ENCODE measurements at places on chromosomes 4 and X. TPM values are rescaled to one million over a fixed set of nuclear protein-coding genes. Genes with fewer than 3 reads are reported as not detected.

The FAM184B gene
- 0.05 TPM for total RNA-seq

The CRMP1 gene
- total RNA-seq, result 1.7 TPM

The TCEAL7 gene
- total RNA-seq, result 6.1 TPM

The TEX28 gene
- not detected for total RNA-seq

The PCDH7 gene
- 2.4 TPM for total RNA-seq

The PNMA6F gene
- under 0.01 TPM for total RNA-seq

The GAGE12F gene
- total RNA-seq, result not detected

The ZNF157 gene
- total RNA-seq, result 0.57 TPM

The N4BP2 gene
- 25.3 TPM for total RNA-seq

The GAR1 gene
- total RNA-seq, result 5.9 TPM

The CENPVL1 gene
- 0.24 TPM for total RNA-seq

The ITIH6 gene
- total RNA-seq, result not detected

- no peaks in the 10 kb centered on the region for H3K4me1 ChIP-seq
- H3K27me3 ChIP-seq, result no peaks in the 10 kb centered on the region
- H3K4me3 ChIP-seq, result no peak overlapping the region
These were observed 144.5 kb downstream of the GC start for GRCh38 chr4:71639380-71639779.

GRCh38 chr4:150525321-150525868 is 56.6 kb upstream of the MAB21L2 start:
- no peaks in the 10 kb centered on the region for H3K36me3 ChIP-seq
- H3K4me1 ChIP-seq, result no peaks in the 10 kb centered on the region
- H3K4me3 ChIP-seq, result no peak overlapping the region
- no peaks in the 10 kb centered on the region for H3K27me3 ChIP-seq
- H3K27ac ChIP-seq, result no peak overlapping the region
- DNase-seq, result no peak

DNA sequence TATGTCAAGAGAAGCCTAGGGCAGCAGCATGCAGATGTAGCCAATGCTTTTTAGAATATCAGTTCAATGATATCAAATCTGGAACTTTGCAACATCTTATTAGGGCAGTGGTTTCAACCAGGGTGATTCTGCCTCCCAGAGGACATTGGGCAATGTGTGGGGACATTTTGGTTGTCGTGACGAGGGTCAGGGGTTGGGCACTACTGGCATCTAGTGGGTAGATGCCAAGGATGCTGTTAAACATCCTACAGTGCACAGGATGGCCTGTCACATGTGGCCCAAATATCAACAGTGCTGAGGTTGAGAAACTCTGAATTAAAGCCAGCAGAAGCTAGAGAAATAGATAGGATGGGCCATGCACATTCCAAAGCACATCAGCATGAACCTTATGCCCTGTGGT is 152.3 kb downstream of the AMELX start:
- H3K4me3 ChIP-seq, result no peak overlapping the region
- H3K4me1 ChIP-seq, result no peaks in the 10 kb centered on the region
- no peak for DNase-seq
- H3K27me3 ChIP-seq, result no peaks in the 10 kb centered on the region
- H3K27ac ChIP-seq, result no peak overlapping the region

DNA sequence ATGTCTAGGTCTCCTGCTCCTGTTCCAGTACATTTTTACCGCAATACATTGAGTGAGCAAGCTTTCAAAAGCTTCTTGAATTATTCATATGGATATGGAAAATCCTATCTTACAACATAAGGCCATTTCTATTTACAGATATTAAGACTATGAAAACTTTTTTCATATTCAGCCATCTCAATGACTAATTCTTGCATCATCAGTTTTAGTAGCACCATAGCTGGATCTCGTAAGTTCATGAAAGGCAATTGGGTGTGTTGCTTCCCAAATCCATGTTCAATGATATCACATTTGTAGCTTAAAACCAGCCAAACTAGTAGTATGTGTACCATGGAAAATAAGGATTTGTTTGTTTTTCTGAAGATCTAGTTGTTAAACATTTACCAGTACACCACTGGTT is 118.3 kb upstream of the GABRA2 start:
- H3K36me3 ChIP-seq, result no peaks in the 10 kb centered on the region
- H3K4me3 ChIP-seq, result no peak overlapping the region
- H3K27ac ChIP-seq, result no peak overlapping the region
- no peaks in the 10 kb centered on the region for H3K27me3 ChIP-seq

DNA sequence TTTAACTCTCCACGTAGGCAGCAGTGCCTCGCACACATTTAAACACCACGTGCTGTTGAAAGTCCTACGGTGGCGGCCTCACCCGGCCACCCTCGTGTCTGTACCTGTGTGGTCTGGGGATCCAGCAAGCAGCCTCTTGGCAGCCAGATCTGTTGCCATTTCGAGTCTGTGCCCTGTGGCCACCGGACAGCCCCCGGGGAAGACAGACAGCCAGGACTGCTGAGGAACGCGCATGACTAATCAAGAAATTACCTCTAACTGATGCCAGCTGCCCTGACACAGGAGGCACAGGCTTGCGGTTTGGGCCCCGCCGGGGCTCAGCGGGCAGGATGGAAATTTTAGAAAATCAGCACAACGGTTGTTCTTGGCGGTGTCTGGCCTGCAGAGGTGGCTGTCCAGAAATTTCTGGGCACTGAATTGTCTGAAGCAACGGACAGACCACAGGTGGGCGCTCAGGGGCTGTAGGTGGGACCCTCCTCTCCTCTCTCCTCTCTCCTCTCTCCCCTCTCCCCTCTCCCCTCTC is 15.6 kb upstream of the ASMTL start:
- H3K36me3 ChIP-seq, result peaks cover 19% of the 10 kb centered on the region
- no peak overlapping the region for H3K4me3 ChIP-seq
- H3K4me1 ChIP-seq, result peaks cover 49% of the 10 kb centered on the region
- H3K27me3 ChIP-seq, result no peaks in the 10 kb centered on the region

- H3K27ac ChIP-seq, result peak within 1 kb of the TSS; percentile 33
- H3K4me3 ChIP-seq, result peak within 1 kb of the TSS; percentile 29
- H3K27me3 ChIP-seq, result peaks cover 93% of the 10 kb centered on the region
These were observed at the start of gene ZFYVE28 for GRCh38 chr4:2417765-2418649. ZFYVE28 (minus strand) TSS chr4:2418645; CDS start chr4:2418323, 322 bp downstream.

- no peak for DNase-seq
- no peaks in the 10 kb centered on the region for H3K4me1 ChIP-seq
- no peak overlapping the region for H3K4me3 ChIP-seq
- H3K27me3 ChIP-seq, result peaks cover 4% of the 10 kb centered on the region
- H3K27ac ChIP-seq, result no peak overlapping the region
These were observed 77.9 kb downstream of the JAKMIP1 start for GRCh38 chr4:6122496-6122895.

DNA sequence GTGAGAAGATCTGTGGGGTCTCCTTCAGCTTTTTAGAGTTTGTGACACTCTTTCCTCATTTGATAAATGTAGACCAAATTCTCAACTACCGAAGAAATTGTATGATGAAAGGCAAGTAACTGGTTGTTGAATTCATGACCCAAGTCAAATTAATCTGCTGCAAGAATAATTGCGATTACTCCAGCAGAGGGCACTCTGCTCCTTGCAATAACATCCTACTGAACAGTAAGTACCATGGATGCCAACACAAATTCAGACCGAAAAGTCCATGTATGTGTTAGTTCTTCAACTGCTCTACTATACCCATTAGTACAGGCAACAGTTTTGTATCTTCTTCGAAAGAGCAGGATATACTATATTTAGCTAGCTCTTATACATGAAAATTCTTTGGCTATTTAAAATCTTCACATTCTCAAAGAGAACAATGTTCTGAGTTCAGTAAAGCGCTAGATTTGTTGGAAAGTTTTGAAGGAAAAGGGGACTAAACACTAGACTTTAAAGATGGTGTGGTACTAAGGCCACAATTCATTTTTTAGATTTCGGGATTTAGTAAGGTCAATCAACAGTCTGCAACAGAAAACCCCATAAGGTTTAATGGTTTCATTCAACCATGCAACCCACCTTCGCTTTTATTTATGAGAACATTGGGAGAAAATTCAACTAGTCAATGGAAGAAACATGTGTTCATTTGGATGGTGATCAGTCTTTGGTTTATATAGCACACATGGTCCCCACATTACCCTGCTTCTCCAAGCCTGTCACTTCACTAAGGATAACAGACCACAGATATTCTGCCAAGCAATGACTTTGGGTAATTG is 105.4 kb upstream of the TBC1D9 start:
- no peaks in the 10 kb centered on the region for H3K4me1 ChIP-seq
- no peak overlapping the region for H3K4me3 ChIP-seq
- H3K27me3 ChIP-seq, result no peaks in the 10 kb centered on the region

- H3K27ac ChIP-seq, result no peak overlapping the region
- H3K4me3 ChIP-seq, result no peak overlapping the region
- H3K27me3 ChIP-seq, result no peaks in the 10 kb centered on the region
- H3K4me1 ChIP-seq, result peaks cover 4% of the 10 kb centered on the region
- no peaks in the 10 kb centered on the region for H3K36me3 ChIP-seq
These were observed 99.8 kb upstream of the CASK start for GRCh38 chrX:42023122-42023521.

- no peak overlapping the region for H3K4me3 ChIP-seq
- no peaks in the 10 kb centered on the region for H3K4me1 ChIP-seq
- H3K27ac ChIP-seq, result no peak overlapping the region
- H3K27me3 ChIP-seq, result no peaks in the 10 kb centered on the region
- no peak for DNase-seq
These were observed 165.8 kb upstream of the PPARGC1A start for GRCh38 chr4:24055623-24056022.

- H3K27ac ChIP-seq, result no peak overlapping the region
- no peak for DNase-seq
- H3K36me3 ChIP-seq, result peaks cover 8% of the 10 kb centered on the region
- H3K4me3 ChIP-seq, result no peak overlapping the region
- no peaks in the 10 kb centered on the region for H3K27me3 ChIP-seq
These were observed 46.4 kb upstream of the TMEM131L start for GRCh38 chr4:153419673-153420278.

DNA sequence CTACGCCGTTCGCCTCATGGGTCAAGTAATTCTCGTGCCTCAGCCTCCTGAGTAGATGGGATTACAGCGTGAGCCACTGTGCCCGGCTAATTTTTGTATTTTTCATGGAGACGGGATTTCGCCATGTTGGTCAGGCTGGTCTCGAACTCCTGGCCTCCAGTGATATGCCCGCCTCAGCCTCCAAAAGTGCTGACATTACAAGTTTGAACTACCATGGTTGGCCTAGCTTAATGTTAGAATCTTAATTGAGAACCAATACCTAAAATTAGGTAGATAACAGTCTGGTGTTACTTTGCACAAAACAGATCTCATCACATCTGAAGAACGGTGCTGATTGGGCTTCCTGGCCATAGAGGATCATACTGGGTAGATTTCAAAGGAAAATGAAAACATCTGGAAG is 184.9 kb downstream of the VEGFC start:
- no peaks in the 10 kb centered on the region for H3K4me1 ChIP-seq
- H3K27ac ChIP-seq, result no peak overlapping the region
- H3K27me3 ChIP-seq, result no peaks in the 10 kb centered on the region
- H3K4me3 ChIP-seq, result no peak overlapping the region

DNA sequence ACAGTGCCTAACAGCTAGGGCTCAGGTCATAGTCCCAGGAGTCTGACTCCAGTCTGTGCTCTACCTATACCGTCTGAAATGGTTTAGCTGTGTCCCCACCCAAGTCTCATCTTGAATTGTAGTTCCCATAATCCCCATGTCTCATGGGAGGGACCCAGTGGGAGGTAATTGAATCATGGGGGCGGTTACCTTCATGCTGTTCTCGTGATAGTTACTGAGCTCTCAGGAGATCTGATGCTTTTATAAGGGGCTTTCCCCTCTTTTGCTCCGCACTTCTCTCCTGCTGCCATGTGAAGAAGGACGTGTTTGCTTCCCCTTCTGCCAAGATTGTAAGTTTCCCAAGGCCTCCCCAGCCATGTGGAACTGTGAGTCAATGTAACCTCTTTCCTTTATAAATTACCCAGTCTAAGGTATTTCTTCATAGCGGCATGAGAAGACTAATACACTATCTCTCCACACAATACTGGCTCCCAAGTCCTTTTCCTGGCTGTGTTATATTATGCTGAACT is 110.8 kb downstream of the AFAP1 start:
- H3K27me3 ChIP-seq, result no peaks in the 10 kb centered on the region
- no peak for DNase-seq
- no peak overlapping the region for H3K4me3 ChIP-seq
- peak overlapping the region; percentile 18 for H3K27ac ChIP-seq

DNA sequence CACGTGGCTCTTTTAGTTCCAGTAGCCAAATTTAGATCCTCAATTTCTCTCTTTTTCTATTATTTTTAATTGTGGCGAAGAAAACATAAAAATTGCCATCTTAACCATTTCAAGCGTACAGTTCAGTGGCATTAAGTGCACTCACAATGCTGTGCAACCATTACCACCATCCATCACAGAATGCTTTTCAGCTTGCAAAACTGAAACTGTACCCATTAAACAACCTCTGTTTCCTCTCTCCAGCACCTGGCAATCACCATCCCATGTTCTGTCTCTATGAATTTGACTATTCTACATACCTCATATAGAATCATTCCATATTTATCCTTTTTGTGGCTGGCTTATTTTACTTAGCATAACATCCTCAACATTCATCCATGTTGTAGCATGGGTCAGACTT is 74.9 kb downstream of the METTL14 start:
- H3K27ac ChIP-seq, result no peak overlapping the region
- no peaks in the 10 kb centered on the region for H3K27me3 ChIP-seq
- H3K36me3 ChIP-seq, result peaks cover 3% of the 10 kb centered on the region
- H3K4me1 ChIP-seq, result no peaks in the 10 kb centered on the region
- DNase-seq, result no peak
- H3K4me3 ChIP-seq, result no peak overlapping the region

- no peak overlapping the region for H3K27ac ChIP-seq
- no peak overlapping the region for H3K4me3 ChIP-seq
- DNase-seq, result no peak
- H3K27me3 ChIP-seq, result no peaks in the 10 kb centered on the region
- H3K36me3 ChIP-seq, result no peaks in the 10 kb centered on the region
These were observed 22.4 kb downstream of the PRRG1 start for GRCh38 chrX:37371578-37371991.

- no peak for DNase-seq
- no peaks in the 10 kb centered on the region for H3K36me3 ChIP-seq
- H3K27ac ChIP-seq, result no peak overlapping the region
- no peaks in the 10 kb centered on the region for H3K27me3 ChIP-seq
- H3K4me1 ChIP-seq, result no peaks in the 10 kb centered on the region
These were observed 195.4 kb downstream of the SHOX start for GRCh38 chrX:825991-826390.

GRCh38 chrX:22376369-22376768 is 103.7 kb downstream of the CBLL2 start:
- H3K27me3 ChIP-seq, result no peaks in the 10 kb centered on the region
- H3K4me3 ChIP-seq, result no peak overlapping the region
- no peaks in the 10 kb centered on the region for H3K4me1 ChIP-seq
- DNase-seq, result no peak
- no peaks in the 10 kb centered on the region for H3K36me3 ChIP-seq

Data from thymus (tissue), 14 donors.